Skeletal muscle cell (primary cell): ENCODE measurements at places on chromosomes 13 and 19.

DNA sequence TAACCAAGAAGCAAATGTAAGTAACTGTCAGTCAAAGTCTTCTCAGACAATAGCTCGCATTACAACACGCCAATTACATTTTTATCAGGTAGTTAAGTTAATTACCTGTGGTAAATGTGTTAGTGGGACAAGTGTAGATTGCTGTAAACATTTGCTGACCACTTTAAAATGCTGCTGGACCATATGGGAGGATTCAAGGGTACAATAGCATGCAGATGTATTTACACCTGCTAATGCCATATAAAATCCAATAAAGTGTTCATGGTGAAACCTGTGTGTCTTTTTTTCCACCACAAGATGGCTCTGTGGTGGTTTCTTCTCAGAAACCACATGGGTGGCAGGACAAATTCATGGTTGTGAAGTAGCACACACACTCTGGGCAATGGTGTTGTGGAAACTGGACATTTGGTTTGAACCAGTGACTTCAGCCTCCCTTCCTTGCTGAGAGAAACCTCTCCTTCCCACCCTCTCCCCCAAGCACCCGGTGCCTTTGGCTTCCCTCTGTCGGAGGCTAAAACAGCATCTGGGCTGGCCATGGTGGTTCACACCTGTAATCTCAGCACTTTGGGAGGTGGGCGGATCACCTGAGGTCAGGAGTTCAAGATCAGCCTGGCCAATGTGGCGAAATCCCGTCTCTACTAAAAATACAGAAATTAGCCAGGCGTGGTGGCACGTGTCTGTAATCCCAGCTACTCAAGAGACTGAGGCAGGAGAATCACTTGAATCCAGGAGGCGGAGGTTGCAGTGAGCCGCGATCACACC, 18.1 kb upstream of the GTF3A start:
- DNase-seq: no peak

- DNase-seq: no peak
Measured at GRCh38 chr19:44762038-44762437, 13.5 kb downstream of the BCL3 start.

GRCh38 chr13:78085434-78086225, 167.0 kb upstream of the EDNRB start:
- no peak for DNase-seq

- no peak for DNase-seq
Measured at GRCh38 chr19:56966225-56966696, 125.7 kb upstream of the PEG3 start.

DNA sequence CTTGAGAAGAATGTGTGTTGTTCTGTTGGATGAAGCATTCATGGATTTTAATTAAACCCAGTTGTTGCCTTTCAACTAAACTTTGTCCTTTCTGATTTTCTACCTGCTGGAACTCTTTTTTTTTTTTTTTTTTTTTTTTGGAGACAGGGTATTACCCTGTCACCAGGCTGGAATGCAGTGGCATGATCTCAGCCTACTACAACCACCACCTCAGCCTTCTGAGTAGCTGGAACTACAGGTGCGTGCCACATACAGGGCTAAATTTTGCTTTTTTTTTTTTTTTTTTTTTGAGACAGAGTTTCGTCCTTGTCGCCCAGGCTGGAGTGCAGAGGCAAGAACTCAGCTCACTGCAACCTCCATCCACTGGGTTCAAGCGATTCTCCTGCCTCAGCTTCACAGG, 6.9 kb downstream of the ZNF791 start:
- DNase-seq: no peak

GRCh38 chr19:30792561-30793505, 420.6 kb downstream of the ZNF536 start:
- DNase-seq: no peak

DNA sequence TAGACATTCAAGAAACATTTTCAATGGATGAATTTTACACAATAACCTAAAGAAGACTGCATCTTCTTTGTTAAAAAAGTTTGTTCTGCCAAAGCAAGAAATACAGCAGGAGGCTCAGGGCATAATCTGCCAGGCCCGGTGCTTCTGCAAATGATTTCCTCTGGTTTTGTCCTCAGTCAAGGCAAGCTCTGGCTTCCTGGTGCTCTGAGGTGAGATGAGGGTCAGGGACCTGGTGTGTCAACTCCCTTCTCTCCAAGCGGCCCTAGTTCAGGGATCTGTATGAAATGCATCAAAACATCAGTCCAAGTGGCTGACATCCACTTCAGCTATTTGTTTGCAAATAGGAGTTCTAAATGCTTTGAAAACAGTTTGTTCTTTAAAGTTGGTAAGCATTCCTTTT, 31.6 kb downstream of the LACC1 start:
- no peak for DNase-seq

DNA sequence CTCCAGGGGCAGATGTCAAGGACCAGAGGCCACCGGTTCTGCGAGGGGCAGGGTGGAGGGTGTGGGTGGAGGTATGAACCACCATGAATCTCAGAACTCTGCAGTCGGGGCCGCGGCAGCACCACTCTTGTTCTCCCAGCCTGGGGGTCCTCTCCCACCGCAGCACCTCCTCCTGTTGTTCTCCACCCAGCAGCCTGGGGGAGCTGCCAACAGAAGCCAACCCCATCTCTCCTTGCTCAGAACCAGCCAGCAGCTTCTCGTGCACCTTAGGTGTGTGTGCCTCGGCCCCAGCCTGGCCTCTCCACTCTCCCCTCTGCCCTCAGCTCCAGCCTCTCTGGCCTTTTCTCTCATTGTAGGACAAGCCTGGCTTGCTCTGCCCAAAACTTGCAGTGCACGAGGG, 31.9 kb upstream of the CCNE1 start:
- DNase-seq: no peak

- no peak for DNase-seq
Measured at GRCh38 chr13:60242043-60242595, 78.4 kb upstream of the DIAPH3 start.

DNA sequence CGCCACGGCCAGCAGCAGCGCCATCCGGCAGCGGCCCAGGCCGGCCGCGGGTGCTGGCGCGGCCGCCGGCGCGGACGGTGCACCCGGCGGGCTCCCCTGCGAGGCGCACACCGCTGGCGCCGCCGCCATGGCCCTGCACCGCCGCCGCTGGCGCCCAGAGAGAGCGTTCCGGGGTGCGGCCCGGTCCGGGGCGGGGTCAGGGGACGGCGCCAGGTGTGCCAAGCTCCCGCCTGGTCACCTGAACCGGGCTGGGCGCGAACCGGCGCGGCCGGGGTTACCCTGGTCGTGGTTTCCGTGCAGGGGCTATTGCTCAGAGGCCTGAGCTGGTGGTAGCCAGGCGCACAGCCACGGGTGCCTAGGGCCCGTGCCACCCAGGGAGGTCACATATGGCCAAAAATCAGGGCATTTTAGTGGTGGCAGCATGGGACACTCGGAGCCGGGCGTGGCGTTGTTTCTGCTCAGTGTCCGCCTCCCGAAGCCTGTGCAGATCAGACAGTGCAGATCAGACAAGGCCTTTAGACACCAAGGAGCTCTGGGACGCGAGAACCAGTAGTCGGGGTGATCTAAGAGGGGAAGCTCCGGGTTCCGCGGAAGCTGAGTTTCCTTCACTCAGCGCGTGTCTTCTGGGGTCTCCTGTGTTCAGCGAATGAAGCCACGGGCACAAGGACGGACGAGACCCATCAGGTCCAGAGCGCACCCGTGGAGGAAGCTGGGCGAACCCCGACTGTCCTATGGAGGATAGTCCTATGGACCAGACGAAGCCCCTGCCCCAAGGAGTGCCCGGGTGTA, at the start of gene TMEM238:
Gene TMEM238 (minus strand): TSS at position 162 of the 789 bp plus-strand sequence. CDS start 33 bp downstream, at position 129.
- no peak for DNase-seq

- DNase-seq: peak; percentile 68
Measured at GRCh38 chr13:94351292-94351990, 128.0 kb downstream of the DCT start.

GRCh38 chr13:106183410-106184065, 351.9 kb downstream of the EFNB2 start:
- DNase-seq: no peak

- DNase-seq: no peak
Measured at GRCh38 chr13:99656844-99657381, 155.6 kb downstream of the TM9SF2 start.

- DNase-seq: no peak
Measured at GRCh38 chr13:88066847-88067246, 395.7 kb downstream of the SLITRK5 start.

GRCh38 chr19:45499196-45500180, 1.2 kb downstream of the PPM1N start:
- no peak for DNase-seq

DNA sequence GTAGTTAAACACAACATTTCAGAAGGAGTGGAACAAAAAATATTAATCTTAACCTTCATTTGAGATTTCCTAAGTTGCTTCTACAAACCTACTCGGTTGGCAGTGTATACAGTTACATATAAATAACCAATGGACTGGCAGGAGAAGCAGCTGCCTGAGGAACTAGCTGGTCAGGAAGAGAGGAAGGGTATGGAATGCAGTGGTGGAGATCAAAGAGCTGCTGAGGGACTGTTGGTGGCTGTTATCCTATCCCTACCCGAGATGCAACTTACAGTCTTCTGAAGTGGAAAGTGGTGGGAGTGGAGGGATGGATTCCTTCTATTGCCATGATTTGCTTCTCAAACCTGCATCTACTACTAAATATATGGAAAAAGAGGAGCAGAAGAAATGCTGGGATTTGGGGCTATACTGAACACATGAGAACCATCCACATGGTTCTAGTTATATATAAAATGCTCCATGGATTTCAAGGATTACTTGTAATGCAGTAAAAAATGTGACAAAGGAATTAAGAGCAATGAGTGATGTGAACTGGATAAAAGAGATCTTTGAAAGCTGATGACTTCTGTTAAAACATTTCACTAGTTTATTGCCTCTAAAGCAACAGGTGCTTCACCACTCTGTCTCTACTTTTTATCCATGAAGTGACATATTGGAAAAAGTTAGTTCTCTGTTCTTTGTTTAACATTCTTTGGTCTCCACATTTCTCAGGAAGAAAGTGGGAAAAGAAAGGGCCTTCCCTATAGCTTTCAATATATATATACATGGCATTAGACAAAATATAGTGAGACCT, 29.9 kb downstream of the MICU2 start:
- DNase-seq: no peak

DNA sequence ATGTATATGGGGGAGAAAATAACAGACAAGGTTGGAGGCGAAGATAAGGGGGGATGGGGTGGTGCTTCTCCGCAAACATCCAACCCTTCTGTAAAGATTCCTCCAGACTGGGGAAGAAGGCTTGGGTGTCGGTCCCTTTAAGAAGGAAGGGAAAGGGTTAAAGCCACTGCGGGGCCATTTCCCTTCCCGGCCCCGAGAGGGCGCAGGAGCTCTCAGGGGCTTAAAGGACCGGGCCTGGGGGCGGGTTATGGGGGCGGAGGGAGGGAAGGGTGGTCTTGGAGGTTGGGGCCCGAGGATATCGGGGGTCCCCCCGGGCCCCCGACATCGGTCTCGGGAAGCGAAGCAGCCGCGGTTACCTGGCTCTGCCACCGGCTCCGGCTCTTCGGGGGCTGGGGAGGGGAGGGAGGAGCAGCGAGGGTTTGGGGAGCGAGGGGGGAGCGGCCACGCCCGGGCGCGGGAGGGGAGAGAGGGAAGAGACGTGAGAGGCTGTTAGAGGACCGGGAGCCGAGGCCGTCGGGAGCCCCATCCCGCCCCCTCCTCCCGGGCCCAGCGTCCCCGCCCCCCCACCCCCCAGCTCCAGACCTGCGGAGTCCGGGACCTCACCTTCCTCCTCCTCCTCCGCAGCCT, 2.8 kb downstream of the TNNT1 start:
- no peak for DNase-seq

DNA sequence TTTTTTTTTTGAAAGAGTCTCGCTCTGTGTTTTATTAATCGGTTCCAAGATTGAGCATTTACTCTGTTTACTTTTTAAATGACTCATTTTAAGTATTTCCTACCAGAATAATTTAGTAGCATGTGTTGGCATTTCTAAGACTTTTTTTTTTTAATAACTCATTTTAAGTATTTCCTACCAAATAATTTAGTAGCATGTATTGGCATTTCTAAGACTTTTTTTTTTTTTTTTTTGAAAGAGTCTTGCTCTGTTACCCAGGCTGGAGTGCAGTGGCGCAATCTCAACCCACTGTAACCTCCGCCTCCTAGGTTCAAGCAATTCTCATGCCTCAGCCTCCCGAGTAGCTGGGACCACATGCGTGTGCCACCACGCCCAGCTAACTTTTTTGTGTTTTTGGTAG, 13.1 kb downstream of the SETDB2 start:
- no peak for DNase-seq

DNA sequence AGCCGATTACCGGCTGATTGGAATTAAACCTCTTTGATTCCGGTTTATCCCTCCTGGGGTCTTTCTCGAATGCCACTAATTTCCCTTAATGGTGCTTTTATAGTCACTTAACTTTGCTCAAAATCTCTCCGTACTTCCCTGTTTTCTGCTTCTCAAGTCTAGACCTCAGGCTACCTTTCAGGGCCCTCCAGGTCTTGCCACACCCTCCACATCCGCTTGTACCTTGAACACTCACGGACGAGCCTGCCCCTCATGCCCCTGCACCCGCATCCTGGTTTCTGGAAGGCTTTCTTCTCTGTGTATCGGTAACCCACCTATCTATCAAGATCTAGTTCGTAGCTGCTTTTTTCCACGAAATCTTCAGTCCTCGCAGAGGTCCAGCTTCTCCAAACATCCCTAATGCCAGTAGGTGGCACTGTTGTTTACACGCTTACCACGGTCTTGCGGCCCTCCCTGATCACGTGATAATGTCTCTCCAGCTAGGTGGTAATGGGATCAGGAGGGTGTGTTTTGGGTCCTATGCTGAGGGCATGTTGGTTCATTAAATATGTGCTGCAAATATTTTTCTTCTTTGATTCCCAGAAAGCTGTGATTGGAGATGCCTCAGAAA, 13.8 kb downstream of the ATP12A start:
- DNase-seq: no peak

- DNase-seq: no peak
Measured at GRCh38 chr13:26882731-26883130, 122.1 kb upstream of the GPR12 start.

DNA sequence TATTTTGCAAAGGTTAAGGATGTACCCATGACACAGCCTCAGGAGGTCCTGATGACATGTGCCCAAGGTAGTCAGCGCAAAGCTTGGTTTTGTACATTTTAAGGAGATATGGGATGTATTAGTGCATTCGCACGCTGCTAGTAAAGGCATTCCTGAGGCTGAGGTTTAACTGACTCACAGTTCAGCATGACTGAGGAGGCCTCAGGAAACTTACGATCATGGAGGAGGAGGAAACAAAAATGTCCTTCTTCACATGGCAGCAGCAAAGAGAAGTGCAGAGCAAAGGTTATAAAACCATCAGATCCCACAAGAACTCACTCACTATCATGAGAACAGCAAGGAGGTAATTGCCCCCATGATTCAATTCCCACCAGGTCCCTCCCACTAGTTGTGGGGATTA, 1017.4 kb downstream of the EFNB2 start:
- peak; percentile 62 for DNase-seq
